ENCODE measurements at places on chromosomes 11 and 22.

DNA sequence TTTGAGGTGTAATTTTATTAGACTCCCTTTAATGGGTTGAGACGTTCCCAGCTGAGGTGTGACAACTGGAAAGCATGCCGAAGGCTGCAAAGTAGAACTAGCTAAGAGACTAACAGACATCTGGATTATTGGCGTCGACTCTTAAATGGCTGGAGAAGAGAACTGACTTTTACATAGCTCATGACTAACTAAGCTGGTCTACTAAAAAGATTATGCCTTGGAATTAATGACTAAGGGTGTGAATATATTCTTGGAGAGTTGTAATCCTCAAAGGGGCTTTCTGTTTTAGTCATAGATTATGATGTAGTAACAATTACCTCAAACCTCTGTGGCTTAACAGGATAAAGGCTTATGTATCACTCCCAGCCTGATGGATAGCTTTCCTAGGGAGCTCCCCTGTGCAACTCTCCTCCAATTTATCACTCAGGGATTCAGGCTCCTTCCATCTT is 39.5 kb upstream of the SLC5A12 start:
- no peak for DNase-seq

DNA sequence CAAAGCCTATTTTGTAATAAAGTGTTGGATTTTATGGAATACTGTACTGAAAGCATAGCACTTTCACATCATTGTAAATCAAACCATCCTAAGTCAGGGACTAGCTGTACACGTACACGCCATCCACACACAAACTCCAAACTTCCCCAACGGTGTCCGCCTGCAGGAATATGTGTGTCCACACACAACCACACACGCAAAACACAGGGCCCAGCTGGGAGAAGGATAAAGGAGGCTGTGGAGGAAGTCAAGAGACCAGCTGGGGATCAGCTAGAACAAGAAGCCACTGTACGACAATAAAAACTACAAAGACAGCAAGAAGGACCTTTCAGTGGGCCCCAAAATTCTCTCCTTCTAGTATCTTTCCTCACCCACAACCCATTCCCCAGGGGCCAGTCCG is 1.6 kb downstream of the TRIM29 start:
- no peak for DNase-seq

DNA sequence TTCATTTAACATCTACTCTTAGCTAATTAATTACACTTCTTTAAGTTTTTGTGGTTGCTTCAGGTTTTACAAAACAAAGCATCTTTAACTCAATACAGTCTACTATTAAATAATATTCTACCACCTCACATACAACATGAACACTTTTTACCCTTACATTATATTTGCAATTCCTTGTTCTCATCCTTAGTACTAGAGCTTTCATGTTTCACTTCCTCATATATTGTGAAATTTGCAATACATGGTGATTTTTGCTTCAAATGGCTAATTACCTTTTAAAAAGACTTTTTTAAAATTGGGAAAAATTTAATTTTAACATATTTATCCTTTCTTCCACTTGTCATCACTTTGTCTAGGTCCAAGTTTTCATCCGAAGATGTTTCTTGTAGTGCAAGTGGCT is 37.5 kb downstream of the RSF1 start:
- no peak for DNase-seq

DNA sequence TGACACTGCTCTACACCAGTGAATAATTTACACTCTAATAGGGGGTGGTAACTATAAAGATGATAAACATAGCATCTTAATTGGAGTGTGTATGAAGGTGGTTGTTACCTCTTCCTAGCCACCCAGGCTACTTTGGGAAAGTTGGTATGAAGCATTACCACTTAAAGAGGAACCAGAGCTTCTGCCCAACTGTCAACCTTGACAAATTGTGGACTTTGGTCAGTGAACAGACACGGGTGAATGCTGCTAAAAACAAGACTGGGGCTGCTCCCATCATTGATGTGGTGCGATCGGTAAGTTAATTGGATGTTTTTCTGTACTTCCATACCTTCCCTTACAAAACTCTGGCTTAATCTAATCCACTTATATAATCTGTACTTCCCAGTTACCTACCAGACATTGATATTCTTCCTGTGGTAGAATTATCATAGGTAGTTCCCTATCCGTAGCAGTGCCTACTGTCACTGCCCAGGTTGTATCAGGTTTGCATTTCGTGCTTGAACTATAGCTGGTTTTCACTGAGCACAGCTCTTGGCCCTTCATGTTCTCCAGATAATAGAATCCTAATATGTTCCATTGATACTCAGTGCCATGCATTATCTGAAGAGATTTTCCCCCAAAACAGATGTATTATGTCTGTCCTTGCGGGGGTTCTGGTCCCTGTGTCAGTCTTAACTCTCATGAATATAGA is 2.2 kb downstream of the RPL27A start:
- DNase-seq = no peak

- no peak for DNase-seq
These were observed 7.7 kb downstream of the FZD4 start for GRCh38 chr11:86947541-86947940.

- no peak for DNase-seq
These were observed 28.4 kb upstream of the SIK2 start for GRCh38 chr11:111573821-111574249.

GRCh38 chr11:24738972-24739371 is 242.1 kb downstream of the LUZP2 start:
- DNase-seq = no peak

GRCh38 chr11:66981976-66982578 is 7.0 kb downstream of the C11orf86 start:
- DNase-seq = no peak

DNA sequence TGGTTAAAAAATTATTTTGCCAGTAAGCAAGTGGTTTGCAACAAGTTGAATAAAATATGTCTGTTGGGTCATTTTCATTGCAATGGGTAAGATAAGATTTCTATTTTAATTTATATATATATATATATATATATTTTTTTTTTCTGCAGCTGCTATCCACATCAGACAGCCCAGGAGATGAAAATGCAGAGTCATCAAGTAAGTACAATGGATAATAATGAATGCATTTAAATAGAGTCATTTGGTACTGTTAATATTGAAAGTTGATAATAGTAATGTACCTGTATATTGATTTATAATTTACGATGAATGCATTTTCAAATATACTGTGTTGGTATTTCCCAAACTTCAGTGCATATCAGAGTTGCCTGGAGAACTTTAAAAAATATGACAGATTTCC is 11.5 kb downstream of the BIRC3 start:
- no peak for DNase-seq

GRCh38 chr11:132895340-132895739 is 637.0 kb downstream of the OPCML start:
- DNase-seq = no peak

DNA sequence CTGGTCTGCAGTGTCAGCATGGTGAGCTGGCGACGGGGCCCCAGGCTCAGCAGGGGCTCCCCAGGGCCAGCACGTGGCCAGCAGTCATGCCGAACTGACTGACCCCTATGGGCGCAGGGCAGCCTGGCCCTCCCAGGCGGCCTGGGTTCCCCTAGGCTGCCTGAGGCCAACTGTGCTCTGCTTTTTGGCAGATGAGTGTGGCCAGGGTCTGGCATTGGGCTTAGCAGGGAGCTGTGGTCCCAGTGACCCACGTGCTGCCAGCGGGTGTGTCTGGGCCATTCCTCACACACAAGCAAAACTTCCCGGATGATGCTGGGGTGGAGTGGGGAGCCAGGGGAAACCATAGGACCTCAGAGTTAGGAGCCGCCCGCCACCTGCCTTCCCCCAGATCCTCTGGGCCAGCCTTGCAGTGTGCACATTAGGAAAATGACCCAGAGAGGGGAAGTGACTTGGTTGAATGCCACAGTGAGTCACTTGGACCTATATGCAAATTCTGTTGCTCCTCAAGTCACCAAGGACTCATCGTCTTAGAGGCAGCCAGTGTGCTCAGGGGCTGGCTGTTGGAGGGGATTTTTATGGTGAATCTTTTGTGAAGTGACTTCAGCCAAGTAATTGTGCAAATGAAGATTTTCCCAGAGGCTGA is 6.5 kb downstream of the ADORA2A start:
- no peak for DNase-seq
